ENCODE measurements at places on chromosomes 2 and 18.

DNA sequence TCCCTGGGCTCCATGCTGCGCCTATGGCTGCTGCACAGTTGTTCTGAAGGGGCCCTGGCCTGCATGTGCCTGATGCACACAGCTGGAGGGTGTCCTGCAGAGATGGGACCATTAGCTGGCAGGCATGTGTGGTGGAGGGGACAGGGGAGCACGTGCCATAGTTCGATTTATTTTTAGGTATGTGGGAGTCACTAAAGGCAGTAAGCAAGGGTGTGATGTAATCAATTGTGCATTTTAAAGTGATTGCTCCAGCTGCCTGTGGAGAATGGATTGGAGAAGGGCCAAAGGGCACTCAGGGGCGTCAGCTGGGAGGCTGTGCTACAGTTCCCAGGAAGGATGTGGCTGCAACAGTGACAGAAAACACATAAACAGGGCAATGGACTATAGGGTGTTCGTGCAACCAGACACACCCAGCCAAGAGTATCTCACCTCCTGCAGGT lies 205.1 kb downstream of the ARL4C start:
- DNase-seq, result no peak

DNA sequence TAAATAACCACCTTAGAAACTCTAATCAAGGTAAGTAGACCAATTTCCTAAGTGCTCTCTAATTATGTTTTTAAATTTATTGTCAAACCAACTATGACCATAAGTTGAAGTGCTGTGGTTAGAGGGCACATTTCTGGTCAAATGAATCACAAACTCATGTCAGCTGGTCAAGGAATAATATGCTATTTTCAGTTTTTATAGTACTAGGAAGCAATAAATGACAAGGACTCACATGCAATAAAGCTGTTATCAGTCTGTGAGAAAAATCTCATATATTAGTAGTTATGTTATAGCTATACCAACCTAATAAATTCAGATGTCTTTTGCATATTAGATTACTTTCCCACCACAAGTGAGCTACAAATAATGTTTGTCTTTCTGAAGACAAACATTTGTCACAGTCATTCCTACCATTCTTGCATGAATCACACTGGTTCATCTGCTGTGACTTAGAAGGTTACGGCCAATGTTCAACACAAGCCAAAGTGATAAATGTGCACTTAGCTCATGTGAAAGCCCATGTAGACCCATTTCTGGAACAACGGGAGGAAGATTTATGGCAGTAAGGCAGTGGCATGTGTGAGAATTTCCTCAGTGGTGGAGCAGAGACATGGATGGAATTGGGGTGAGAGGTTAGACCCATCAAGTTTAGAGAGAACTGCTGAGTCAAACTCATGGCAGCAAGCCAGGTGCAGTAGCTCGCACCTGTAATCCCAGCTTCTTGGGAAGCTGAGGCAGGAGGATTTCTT lies 27.4 kb upstream of the CCNYL1 start:
- DNase-seq, result no peak

- no peak for DNase-seq
These were observed 425 bp downstream of the ASB3 start for GRCh38 chr2:53786352-53786704.

- DNase-seq, result no peak
These were observed at the start of gene CYS1 for GRCh38 chr2:10079870-10080535. TSS of gene CYS1 (minus strand) at chr2:10080411. CDS start at chr2:10080223, 188 bp downstream.

- no peak for DNase-seq
These were observed 436.6 kb downstream of the LRRTM4 start for GRCh38 chr2:77085561-77085960.

DNA sequence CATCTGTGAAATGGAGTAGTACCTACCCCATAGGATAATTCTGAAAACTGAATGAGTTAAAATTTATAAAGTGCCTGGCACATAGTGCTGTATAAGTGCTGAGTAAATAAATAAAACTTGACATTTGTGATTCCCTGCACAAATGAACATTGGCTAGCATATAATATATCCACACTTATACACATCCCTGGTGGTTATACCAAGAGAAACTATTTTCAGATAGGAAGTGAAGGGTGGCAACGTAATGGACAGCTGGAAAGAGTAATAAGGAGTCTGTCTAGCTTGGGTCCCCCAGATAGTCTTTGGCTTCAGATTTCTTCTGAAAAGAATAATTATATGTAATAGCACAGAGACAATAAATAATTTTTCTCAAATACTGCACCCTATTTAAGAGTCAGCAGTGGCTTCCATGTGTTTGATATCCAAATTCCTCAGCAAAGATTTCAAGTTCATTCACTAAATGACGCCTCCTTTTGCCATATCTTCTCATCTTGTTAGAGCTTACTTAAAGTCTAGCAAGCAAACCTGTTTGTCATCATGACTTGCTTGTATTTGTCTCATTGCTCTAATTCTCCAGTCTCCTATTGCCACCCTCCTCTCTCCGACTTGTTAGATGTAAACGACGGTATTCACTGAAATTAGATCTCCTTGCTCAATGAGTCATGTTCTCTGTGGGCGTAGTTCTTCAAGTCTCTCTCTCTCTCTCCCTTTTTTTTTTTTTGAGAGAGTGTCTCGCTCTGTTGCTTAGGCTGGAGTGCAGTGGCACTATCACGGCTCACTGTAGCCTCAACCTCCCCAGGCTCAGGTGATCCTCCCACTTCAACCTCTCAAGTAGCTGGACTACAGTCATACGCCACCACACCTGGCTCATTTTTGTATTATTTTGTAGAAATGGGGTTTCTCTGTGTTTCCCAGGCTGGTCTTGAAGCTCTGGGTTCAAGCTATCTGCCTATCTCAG lies 8.7 kb upstream of the ADGRF3 start:
- peak; percentile 44 for DNase-seq

GRCh38 chr2:241958818-241959545 lies 89.5 kb downstream of the RTP5 start:
- DNase-seq, result no peak

DNA sequence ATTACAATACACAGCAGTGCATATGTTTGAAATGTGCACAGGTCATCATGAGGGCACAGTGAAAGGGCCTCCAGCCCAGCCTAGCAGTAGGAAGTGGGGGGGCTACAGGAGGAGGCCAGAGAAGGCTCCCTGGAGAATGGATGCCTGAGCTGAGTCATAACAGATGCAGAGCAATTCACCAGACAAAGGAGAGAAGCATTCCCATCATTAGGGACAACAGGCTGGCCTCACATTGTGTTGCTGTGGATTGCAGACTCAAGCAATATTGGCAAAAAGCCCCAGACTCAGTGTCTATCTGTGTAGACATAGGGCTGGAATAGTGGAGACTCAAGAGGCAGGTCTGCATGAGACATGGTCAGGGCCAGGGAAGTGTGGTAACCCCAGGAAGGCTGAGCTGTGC lies 329.9 kb downstream of the DLGAP1 start:
- no peak for DNase-seq

- DNase-seq, result no peak
These were observed 144.2 kb upstream of the DLGAP1 start for GRCh38 chr18:4599312-4599711.

GRCh38 chr2:237177986-237178385 lies 92.3 kb downstream of the COPS8 start:
- DNase-seq, result no peak

DNA sequence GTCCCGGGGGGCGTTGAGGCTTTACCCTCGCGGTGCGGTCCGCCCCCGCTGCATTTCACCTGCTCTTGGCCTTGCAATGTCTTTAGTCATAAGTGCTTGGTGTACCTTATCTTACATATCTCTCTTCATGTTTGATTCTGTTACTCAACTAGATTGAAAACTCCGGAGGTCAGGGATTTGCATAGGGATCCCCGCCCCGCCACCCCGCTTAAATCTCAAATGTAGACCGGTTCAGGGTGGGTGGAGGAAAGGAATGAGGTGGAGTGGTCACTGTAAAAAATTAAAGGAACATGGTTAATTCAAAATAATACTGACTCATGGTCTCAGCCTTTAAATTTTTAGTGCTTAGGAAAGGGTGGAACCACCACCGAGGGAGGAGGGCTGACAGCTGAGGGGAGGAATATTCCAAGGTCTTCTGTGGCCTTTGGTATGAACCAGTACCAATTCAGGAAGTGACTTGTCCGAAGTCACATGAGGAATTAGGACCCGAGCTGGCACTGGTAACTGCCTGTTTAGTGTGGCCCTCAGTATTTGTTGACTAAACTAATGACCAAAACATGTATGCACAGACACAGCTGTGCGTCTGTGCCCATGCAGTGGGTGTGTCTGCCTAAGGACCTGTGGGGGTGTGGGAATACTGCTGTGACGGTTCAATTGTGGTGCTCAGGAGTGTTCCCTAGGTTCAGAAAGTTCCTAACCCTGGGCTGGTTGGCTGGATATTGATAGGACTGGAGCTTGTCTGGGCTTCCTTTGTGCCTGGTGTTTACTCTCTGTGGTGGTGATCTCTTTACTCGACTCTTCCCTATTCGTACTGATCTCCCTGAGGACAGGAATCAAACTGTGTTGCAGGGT lies 1.0 kb downstream of the PLEKHB2 start:
- DNase-seq, result peak; percentile 81

DNA sequence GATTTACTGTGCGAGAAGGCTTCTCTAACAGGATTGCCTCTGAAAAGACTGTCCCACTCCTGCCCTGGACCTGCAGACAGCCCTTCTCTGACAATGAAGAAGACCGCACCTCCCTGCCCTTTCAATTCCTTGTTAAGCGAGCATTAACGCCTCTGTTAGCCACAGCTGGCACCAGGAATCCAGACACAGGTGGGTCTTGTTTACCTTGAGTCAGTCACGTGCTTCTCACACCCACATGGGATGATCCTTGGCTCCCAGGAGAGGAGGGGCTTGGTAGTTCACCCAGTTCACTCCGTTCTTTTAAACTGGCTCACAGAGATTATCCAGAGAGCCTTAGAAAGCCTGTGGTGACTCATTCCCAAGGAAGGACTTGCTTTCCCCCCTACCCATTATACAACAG lies 410.5 kb upstream of the MEIS1 start:
- no peak for DNase-seq

DNA sequence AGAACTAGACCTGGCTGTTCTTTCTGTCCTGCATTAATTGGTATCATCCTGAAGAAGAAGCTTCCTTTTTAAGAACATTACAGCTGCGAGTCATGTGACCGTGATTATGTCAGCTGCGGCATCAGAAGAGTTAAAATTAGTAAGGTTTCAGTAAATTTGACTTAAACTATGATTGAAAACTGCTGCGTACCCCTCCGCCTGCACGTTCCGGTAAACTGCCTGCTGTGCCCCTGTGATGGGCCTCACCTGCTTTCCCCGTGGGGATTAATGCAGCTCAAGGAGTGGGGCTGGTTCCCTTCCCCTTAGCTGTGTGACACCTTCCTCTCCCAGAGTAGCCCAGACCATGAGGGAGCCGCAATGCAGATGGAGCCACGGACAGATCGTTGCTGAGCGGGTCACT lies 36.1 kb upstream of the MYO3B start:
- DNase-seq, result no peak

DNA sequence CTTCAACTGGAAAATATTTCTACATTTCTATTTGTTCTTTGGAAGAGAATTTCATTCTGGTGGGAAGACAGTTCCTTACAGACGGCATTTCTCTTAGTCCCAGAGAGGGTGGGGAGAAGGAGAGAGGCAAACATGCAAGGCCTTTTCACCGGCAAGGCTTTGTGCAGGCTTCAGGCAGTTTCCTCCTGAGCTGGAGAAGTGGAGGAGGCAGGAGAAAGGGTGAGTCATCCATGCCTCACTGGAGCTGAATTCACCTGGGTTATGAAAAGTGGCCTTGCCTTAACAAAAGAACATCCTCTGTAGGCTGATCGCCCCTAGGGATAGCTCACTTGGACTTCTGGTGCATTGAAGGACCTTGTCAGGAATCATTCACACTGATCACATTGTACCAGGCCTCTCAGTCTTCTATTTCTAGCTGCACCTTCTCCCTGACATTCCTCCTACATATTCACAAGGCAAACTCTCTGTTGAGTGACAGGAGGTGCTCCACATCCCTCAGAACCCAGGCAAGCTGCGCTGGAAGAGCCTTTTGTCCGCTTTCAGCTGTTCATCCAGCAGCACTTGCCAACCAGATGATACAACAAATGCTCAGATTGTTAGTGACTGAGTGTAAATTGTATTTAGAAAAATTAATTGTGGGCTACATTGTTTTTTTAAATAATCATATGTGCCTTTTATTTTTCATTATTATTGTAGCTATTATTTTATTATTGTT lies 796.1 kb downstream of the DCDC2C start:
- no peak for DNase-seq

DNA sequence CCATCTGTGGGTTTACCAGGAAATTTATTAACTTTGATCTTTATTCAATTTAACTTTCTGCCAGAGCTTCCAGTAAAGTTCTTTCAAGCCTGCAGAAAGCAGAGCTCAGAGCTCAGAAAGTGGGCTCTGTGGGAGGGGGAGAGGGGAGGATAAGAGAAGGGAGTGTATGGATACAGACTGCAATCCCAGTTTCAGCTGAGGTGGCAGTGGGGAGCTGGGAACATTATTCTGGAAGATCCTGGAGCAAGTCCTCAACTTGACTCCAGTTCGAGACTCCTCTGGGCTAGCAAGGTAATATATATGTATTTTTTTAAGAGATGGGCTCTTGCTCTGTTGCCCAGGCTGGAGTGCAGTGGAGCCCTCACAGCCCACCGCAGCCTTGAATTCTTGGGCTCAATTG lies 108.9 kb upstream of the NABP1 start:
- no peak for DNase-seq

DNA sequence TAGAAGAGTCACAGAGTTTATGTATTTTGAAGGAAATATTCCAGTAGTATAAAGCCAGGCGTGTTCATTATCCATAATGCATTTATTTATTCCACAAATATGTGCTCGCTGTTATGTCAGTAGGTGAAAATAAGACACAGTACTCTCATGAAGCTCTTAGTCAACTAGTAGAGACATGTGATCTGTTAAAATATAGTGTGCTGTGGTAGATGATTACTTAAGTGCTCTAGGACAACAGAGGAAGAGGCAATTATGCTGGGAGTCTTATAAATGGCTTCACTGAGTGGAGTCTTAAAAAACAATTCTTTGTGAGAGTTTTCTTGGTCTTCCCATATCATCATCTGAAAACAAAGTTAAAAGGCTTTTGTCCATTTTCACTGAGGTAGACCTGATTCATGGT lies 457.3 kb downstream of the XIRP2 start:
- no peak for DNase-seq
